ENCODE measurements at places on chromosomes 12 and 14.

DNA sequence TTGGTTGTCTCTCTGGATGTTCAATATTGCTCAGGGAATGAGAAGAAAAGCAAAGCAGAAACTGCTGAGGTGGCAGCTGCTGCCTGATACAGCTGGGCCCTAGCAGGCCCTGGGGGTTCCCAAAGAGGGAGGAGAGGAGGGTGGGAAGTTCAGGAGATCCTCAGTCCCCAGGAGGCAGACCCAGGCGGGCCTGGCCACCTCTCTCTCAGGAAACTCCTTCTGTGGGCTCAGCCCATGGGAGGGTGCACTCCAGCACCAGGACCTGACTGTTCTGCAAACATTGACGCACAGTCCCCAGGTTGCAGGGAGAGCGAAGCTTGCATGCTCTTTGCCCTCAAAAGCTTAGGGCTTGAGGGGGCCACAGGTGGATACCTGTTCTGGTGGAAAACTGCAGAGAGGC lies 29.6 kb downstream of the IRF2BPL start:
- no peak for DNase-seq

DNA sequence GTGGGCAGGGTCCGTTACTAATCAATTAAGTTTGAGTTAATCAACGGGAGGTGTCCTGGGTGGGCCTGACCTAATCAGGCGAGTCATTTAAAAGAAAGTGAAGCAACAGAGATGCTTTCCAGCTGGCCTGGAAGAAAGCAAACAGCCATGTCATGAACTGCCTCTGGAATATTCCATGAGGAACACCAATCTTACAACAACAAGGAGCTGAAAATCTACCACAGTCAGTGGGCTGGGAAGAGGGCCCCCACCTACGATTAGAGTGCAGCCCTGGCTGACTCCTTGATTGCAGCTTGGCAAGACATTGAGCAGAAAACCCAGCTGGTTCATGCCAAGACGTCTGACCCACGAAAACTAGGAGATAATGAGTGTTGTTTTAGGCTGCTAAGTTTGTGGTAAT lies 56.2 kb downstream of the SSPN start:
- no peak for DNase-seq

- no peak for DNase-seq
These were observed 9.4 kb downstream of the CCND2 start for GRCh38 chr12:4282892-4283511.

DNA sequence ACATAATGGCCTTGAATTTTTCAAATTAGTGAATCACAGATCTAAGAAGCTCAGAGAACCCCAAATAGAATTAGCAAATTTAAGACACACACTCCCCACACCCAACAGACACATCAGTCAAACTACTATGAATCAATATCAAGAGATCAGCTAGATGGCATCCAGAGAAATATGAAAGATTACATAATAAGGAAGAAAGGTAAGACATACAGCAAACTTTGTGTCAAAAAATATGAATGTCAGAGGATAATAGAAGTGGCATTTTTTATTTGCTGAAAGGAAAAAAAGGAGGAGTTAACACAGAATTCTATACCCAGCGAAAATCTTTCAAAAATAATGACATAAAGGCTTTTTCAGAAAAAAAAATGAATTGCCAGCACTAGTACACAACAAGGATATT lies 110.5 kb upstream of the COCH start:
- DNase-seq, result no peak

DNA sequence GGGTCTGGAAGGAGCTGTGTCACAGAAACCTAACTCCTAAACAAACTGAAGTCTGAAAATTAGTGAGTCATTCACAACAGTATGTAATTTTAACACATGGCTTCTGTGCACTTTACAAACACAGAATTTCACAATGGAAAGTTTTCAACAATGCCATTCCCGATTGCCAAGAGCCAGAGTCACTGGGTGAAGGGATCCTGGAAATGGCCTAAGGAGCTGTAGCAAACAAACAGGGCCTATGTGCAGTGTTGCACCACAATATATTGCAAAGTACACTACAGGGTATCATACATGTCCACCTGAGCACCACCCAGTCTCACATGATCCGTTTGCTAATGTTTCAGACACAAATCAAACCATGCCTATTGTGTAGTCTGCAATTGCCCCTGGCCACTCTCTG lies 184.7 kb upstream of the OTX2 start:
- DNase-seq, result no peak

GRCh38 chr14:71487449-71487848 lies 444.8 kb upstream of the RGS6 start:
- DNase-seq, result no peak

- no peak for DNase-seq
These were observed 28.7 kb upstream of the CCND2 start for GRCh38 chr12:4244868-4245267.

DNA sequence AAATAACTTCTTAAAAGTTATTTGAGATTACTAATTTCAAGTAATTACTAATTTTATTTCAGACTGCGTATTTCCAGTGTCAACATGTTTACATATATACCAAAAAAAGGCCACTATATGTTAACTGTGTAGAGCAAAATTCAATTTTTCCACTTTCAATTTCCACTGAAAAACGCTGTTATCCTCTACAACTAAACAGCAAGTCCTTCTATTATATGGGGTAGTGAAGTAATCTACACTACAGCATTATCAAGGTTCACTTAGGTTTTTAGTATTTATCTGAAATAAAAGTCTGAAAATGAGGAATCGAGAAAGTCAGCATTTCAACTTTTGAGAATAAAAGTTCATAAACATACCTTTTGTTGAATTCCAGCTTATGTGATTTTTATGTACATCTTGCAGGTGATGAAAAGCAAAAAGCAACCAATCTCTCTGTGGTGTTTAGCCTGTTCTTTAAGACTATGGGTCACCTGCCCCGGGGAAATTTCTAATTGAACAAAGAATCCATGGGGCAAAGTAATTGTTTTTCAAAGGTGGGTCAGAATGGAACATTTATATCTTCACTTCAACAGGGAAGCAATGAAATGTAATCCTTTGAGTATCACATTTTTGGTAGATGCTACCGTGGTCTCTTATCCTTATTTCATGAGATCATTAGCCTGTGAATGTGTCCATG lies 3.3 kb downstream of the BTG1 start:
- DNase-seq, result no peak

DNA sequence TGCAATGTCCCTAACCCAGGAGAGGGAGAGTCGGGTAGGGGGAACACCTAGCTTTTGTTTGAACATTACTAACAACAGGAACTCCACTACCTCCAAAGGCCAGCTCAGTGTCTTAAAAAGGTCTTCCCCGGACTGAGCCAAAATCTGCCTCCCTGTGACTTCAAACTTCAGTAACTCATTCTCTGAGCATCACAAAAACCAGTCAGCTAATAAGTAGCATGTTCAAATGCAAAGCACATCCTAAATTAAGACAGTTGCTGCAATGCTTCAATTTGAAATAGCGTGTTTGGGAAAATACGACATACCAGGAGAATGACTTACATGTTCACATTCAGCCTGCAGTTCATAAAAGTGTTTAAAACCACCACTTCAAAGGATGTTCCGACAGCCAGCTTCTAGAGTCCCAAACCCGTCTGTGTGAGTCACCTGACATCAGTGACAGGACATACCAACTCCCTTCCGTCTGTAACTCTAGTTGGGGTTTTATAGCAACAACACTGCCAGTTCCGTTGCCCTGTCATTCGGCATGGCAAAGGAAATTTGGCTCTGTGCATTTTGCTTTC lies 13.0 kb downstream of the ZFP36L1 start:
- DNase-seq, result peak; percentile 67

GRCh38 chr12:68733661-68734071 lies 12.3 kb upstream of the SLC35E3 start:
- DNase-seq, result no peak

GRCh38 chr14:76977793-76978720 lies 50.5 kb downstream of the IRF2BPL start:
- peak; percentile 87 for DNase-seq

DNA sequence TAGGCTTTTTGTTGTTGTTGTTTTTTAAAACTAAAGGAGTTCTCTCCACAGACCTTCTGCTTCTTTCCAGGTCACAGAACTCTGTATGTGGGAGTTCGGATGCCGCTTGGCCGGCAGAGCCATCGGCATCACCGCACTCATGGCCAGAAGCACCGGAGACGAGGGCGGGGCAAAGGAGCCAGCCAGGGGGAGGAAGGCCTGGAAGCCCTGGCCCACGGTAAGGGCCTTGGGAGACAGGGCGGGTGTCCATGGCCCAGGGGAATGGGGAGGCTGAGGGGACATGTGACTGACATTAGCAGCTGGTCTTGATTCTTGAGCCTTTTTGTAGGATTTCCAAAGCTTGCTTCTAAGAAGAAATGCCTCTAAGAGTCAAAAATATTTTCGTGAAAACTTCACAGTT lies 26.2 kb downstream of the SLC4A8 start:
- DNase-seq, result no peak

GRCh38 chr14:27386391-27386790 lies 788.6 kb upstream of the NOVA1 start:
- no peak for DNase-seq

DNA sequence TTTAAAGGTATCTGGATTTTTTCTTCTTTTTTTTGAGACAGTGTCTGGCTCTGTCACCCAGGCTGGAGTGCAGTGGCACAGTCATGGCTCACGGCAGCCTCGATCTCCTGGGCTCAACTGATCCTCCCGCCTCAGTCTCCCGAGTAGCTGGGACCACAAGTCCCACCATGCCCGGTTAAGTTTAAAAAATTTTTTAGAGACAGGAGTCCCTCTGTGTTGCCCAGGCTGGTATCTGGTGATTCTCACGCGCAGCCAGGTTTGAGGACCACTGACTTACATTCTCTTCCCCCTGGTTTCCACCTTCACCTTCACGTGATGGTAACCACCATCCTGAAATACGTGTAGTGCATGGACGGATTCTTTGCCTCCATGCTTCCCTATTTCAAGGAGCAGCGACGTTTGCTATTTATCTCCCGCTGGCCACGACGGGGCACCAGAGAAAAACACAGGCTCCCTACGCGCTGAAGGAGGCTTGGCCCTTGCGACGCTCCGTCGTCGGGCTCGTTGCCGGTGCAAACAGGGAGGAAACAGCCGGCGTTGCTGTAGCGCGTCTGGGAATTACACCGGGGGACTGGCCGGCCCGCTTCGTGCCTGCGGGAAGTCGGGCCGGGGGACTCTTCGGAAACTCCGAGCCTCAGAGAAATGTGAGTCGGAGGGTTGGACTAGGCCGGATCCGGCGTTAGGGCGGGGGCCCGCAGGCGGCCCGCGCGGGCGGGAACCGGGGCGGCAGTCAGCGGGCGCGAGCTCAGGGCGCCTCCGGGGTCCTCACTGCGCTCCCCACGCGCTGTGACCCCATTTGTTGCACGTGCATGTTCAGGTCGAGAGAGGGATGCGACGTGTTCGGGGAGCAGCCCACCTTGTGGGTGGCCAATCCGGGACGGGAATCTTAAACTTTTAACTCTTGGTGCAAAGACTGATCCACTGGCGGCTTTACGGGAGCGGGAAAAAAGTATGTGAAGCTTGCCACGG lies at the start of gene TCHP:
Gene TCHP (plus strand): TSS at position 492 of the 969 bp plus-strand sequence. CDS start 2,753 bp downstream, outside the sequence.
- peak; percentile 57 for DNase-seq

DNA sequence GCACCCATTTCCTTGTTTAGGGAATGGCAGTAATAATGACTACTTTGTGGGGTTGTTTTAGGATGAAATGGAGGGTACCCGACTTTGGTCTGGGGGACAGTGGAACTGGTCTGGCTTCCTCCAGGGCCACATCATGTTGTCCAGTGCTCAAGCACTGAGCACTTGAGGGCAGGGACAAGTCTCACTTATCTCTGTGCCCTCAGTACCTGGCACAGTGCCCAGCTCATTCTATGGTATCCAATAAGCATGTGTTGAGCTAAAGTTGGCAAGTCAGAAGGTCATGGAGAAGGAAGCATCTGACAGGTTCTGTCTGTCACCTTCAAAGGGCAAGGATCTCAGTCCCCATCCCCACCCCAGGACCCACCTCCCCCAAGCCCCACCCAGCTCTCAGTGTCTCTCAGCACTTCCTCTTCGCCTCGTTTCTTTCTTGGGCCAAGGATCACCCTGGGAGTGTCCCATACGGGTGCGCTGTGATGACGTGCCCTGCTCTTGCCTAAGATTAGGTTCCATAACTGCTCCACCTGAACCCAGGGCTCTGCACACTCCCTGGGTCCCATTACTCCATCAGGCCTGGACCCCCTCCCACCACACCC lies 24.3 kb upstream of the TMEM106C start:
- no peak for DNase-seq

GRCh38 chr14:66085665-66086064 lies 400.5 kb upstream of the CCDC196 start:
- no peak for DNase-seq

GRCh38 chr12:94139816-94140215 lies 8.6 kb upstream of the PLXNC1 start:
- DNase-seq, result no peak

- no peak for DNase-seq
These were observed 68.7 kb downstream of the NIN start for GRCh38 chr14:50762001-50762930.

DNA sequence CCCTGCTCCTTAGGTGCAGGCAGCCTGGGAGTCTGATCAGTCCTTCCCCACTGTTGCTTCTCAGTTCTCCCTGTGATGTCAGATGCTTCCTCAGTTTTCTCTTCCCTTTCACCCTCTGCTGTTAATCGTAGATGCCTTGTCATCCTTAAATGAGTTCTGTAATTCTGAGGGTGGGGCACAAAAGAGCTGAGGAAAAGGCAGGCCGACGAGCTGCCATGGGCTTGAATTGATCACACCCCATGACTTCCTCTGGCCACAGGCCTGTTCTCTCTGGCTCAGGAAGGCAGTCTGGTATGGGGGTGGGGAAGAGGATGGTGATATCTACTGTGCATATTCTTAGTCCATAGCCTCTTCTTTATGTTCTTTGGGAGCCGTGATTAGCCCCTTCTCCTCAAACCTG lies 5.2 kb upstream of the AP1G2 start:
- DNase-seq, result no peak

DNA sequence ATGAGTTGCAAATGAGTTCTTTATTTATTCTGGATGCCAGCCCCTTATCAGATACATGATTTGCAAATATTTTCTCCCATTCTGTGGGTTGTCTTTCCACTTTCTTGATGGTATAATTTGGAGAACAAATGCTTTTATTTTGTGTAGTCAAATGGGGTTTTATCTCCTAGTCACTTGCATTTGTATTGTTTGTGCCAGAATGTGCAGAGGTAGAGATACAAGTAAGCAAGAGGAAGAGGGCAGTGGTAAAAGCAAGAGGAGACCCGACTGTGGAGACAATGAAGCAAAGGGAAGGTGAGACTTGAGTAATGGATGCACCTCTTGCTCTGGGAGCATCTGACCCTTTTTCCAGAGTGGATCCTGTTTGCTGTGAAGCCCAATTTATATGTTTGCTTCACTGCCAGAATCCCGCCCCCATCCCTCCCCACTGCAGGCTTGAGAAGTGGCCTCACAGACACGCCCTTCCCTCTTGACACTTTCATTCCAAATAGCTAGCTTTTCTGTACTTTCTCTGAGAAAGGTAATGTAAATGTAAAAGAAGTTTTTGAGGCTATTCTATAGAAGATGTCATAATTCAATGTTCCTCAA lies 786 bp upstream of the PFKM start:
- no peak for DNase-seq

GRCh38 chr14:101125719-101126651 lies 222.5 kb upstream of the RTL1 start:
- DNase-seq, result no peak

GRCh38 chr14:60753264-60754119 lies 18.9 kb downstream of the MNAT1 start:
- DNase-seq, result peak; percentile 12
